Mucosa of descending colon (tissue), 3 donors: ENCODE measurements at places on chromosomes 7 and 10. TPM values are rescaled to one million over a fixed set of nuclear protein-coding genes. Genes with fewer than 3 reads are reported as not detected.

GRCh38 chr7:112056409-112056808, 149.8 kb downstream of the DOCK4 start:
- no peak for DNase-seq

DNA sequence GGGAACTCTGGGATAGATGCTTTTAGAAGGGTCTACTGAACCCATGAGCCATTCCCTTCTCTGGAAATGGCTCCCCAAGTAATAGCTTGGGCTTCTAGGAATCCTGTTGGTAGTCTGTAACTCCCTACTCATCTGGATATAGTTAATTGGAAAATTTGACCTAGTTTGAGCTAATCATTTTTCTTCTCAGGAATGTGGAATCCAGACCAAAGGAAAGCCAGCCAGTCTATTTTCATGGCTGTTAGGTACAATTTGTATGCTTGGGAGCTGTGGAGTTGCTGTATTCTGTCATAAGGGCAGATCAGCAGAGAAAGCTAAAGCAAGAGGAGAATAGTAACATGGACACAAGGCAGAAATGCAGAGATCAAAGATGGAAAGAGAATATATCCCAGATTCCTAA, 71.6 kb upstream of the C1GALT1 start:
- no peak for DNase-seq

DNA sequence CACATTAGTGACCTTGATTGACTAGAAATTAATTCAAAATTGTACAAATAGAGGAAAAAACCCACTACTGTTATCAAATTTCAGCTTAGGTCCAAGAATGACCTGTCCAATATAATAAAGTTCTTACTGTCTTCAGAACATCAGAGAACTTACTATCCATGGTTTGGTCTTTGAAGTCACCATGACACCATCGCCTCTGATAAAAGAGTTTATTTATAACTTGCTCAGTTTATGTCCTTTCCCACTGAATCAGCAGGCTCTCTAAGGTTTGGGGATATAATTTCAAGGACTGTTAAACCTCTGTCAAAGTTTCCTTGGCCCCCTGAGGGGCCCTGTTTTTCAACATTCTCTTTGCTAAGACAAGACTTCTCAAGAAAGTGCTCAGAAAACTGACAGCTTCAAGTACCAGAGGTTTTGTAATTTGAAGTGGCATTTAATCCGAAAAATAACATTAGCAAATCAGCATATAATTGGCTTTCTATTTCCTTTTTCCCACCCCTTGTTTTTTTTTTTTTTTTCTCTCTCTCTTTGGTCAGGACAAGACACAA, 191.7 kb upstream of the FERD3L start:
- no peak for DNase-seq

GRCh38 chr7:39621261-39621660, 2.1 kb upstream of the RALA start:
- DNase-seq, result no peak

- no peak for DNase-seq
These were observed 1.6 kb downstream of the C10orf143 start for GRCh38 chr10:130108934-130109604.

- no peak for DNase-seq
These were observed 370.0 kb upstream of the AUTS2 start for GRCh38 chr7:69228212-69228811.

DNA sequence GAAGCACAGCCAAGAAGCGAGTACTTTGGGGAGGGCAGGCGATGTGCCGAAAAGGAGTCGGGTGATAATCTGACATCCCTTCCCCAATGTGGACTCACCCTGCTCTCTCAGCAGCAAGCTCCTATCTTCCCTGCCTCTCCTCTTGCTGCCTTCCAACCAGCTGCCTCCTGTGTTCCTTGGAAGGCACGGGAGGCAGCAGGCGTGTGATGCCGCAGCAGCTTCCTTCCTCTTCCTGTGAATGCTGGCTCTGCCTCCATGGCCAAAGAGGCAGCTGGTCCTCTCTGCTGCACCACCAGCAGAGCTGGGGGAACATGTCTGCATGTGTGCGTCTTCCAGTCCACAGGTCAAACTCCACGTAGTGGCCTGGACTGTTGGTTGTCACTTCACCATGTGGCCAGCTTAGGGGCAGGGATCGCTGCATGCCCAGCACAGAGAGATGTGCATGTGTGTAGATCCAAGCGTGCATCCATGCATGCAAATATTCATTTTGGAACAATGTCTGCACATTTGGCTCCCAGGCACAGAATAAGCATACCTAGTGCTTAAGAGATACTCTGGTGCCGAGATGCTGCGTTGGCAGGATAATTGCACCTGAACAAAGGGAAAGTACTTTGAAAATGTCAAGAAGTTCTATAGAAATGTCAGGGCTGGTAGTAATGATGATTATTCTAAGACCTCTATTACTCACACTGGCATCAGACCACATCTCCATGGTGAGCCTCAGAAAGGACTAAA, 499.8 kb downstream of the PLXNA4 start:
- DNase-seq, result no peak

GRCh38 chr7:52184006-52184703, 851.3 kb upstream of the POM121L12 start:
- DNase-seq, result no peak

DNA sequence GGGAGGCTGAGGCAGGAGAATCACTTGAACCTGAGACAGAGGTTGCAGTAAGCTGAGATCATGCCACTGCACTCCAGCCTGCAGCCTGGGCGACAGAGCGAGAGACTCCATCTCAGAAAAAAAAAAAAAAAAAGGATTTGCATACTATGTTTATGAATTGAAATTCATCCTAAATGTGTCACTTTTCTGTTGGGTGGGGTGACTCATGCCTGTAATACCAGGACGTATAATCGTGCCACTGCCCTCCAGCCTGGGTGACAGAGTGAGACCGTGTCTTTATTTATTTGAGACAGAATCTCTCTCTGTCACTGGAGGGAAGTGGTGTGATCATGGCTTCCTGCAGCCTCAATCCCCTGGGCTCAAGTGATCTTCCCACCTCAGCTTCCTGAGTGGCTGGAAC, 5.8 kb downstream of the ZNF212 start:
- no peak for DNase-seq

Gene HHEX
- total RNA-seq, result 8.8 TPM

Gene PTPRE
- total RNA-seq, result 28.8 TPM

Gene WASHC2C
- total RNA-seq, result 62.1 TPM

Gene CCAR1
- total RNA-seq, result 45.6 TPM

Gene CPED1
- total RNA-seq, result 6.5 TPM

Gene RNF133
- 0.41 TPM for total RNA-seq
